ENCODE measurements at places on chromosomes 2 and 18.

DNA sequence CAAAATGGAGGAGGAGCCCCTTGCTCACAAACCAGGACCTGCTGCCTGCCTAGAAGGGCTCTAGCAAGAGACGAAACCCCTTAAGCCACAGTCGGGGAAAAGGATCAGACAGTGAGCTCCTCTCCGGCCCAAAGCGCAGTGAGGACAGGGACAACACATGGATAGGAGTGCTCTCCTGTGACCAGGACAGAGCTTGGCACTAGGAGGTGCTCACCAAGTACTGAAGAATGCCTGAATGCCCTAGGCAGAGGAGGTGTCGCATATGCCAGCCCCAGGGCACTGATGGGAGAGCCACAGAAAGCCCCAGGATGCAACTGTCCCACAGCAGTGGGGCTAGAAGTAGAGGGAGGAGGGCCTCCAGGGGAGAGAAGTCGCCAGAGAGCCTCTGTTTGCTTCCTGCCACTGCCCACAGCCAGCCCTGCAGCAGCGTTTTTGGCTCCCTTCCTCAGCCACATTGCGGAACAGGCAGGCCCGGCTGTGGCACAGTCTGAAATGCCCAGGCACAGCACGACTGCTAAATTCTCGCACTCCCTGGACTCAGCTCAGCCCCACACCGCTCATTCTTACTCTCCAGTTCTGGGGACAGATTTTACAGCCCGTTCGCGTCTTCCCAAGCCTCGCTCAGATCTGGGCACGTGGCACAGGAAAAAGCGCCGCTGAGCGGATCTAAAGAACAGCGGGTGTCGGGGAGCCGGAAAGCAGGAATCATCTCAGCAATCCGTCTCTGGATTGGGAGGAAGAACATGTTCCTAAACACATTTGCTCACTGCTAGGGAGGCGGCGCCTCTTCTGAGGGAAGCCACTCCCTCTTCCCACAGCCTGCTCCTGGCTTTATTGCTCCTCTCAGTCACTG is 98.7 kb upstream of the POU3F3 start:
- DNase-seq = no peak

DNA sequence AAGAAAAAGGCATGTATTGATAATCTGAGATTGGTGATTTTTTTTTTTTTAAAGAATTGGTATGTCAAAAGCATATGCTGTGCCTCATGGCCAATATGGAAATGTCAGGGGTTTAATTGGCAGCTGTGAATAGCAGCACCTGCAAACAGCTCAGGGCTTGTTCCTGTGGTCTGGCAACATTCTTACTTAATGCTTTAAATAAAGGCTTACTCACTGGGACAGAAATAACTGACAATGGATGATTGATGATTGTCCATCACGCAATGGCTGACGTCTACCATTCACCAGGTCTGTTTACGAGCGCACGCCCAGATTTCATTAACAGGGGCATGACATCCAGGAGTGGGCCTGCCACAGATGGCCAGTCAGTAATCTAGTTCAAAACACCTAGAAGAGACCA is 66.7 kb downstream of the ETAA1 start:
- peak; percentile 21 for DNase-seq

- no peak for DNase-seq
Observed at GRCh38 chr18:58413667-58414628, 214.9 kb downstream of the ALPK2 start.

- no peak for DNase-seq
Observed at GRCh38 chr18:22981274-22982133, 48.4 kb downstream of the RBBP8 start.

DNA sequence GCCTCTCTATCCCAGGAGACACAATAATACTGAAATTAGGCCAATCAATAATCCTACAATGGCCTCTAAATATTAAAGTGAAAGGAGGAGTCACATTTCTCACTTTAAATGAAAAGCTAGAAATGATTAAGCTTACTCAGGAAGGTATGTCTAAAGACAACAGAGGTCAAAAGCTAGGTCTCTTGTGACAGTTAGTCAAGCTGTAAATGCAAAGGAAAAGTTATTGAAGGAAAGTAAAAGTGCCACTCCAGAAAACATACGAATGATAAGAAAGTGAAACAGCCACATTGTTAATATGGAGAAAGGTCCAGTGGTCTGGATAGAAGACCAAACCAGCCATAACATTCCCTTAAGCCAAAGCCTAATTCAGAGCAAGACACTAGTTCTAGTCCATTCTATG is 9.5 kb downstream of the SESTD1 start:
- DNase-seq = no peak

DNA sequence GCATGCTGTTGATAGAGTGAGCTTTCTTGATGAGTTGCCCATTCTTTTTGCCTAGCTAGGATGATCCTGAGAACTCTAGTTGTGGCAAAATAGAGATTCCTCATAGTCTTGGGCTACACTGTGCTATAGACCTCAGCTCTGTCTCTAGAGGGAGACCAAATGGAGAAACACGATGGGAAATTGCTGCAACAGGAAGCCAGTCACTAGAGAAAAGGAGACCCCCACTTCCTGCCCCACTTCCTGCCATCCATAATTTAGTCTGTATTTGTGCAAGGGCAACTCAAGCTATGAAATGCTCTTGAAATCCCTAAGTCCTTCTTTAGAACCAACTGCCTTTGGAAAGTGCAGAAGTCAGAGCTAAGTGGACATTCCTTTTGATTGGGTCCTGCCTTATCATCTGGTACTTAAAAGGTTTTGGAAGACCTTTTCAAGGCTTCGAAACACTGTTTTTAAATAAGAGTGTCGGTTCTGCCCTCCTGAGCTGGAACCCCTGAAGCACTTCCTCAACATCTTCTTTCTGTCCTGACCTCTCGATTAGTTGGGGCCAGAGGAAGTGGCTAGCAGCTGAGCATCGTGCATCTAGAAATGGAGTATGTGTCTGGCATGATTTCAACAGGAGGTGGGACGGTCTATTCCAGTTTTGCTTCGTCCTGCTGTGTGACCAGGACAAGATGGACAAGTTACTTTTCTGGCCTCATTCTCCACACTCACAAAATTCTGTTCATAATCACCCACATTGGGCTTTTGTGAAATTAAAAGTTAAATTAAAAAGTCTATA is 8.6 kb upstream of the KCNE4 start:
- DNase-seq = no peak

DNA sequence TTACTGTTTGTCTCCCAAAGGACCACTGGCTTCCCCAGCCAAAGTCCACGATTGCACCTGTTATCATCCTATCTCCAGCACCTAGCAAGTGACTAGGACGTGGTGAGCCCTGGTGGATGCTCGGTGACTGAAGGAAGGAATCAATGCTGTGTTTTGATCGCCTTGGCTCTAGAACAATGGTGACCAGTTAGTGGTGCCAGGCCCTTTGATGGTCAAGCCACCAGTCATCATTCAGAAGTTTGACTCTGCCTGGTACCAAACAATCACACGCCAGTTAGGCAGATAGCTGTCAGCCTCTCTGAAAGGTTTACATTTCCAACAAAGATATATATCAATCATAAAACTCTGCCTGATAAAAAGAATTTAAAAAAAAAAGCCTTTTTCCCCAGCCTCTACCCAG is 244.1 kb downstream of the SH3BP4 start:
- no peak for DNase-seq

DNA sequence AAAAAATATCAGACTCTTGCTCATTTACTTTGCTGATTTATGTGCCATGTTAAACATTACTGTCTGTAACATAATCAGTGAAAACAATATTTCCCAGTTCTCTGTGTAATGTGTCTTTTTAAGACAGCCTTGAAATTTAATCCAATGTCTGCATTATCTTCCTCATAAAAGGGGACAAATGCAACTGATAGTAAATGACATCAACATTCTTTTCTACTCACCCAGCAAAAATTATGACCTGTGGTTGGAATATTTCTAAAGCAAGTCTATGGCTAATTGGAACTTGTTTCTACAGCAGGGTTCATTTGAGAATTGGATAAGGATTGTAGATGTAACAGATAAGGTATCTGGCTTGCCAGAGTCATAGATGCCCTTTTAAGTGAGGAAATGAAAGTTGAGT is 34.8 kb downstream of the C1D start:
- DNase-seq = no peak

- DNase-seq = no peak
Observed at GRCh38 chr2:98833172-98833916, 102.4 kb upstream of the MGAT4A start.

GRCh38 chr2:97979904-97980303 is 15.8 kb downstream of the TMEM131 start:
- DNase-seq = no peak

- DNase-seq = no peak
Observed at GRCh38 chr2:52805901-52806410, 961.6 kb upstream of the CHAC2 start.

GRCh38 chr2:84755096-84755495 is 125.8 kb downstream of the TRABD2A start:
- no peak for DNase-seq

- no peak for DNase-seq
Observed at GRCh38 chr2:167582619-167583018, 664.8 kb downstream of the STK39 start.

GRCh38 chr2:42673989-42674579 is 89.9 kb downstream of the OXER1 start:
- no peak for DNase-seq

- DNase-seq = no peak
Observed at GRCh38 chr18:73366713-73367112, 498.9 kb upstream of the NETO1 start.

All from iPS-NIHi11 (cell line).